ENCODE measurements at places on chromosomes 3 and 15.

DNA sequence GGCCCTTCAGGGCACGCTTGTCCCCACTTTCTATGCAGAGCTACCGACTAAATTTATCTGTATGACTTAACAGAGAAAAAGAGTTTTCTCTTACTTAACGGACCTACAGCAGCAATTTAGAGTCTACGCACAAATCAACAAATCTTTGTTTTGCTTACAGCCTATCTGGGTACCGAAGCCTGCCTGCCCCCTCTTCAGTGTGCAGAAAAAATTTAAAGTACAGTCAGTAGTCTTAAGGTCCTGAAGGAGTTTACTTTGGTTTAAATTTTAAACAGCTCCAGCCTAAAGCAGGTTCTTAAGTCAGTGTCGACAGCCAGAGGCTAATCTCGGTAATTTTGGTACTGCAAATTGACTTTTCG lies 570 bp downstream of the SACM1L start:
- DNase-seq: no peak

DNA sequence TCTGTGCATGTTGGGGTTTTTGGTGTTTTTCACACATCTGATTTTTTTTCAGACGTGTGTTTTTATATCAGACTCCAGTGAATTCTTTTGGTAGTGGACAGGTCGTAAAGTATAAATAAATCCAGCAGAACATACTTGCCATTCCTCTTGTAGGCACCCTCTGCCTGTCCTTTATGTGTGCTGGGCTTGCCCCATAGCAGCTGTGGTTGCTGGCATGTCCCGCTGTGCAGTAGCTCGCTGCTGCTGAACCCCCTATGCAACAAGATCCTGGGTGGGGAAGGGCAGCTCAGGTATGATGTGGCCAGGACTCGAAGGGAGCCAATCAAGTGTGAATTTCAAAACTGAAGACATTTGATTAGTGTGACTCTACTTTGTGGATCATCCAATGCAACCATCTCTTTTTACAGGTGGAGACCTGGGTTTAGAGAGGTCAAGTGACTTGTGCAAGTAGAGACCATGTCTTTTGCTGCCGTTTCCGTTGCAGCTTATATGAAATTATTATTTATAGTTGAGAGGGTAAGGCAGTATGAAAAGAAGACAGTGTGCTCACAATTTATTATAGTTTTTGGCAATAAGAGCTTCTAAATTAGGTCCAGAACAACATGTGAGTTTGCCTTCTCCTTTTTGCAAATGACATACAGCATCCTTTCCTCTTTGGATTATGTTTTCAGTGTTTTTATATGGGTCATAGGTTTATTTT lies 350.8 kb upstream of the C2CD4B start:
- no peak for DNase-seq

- DNase-seq: no peak
Measured at GRCh38 chr15:34628577-34629152, 45.2 kb upstream of the GOLGA8B start.

GRCh38 chr15:88066636-88067330 lies 189.8 kb downstream of the NTRK3 start:
- DNase-seq: no peak

DNA sequence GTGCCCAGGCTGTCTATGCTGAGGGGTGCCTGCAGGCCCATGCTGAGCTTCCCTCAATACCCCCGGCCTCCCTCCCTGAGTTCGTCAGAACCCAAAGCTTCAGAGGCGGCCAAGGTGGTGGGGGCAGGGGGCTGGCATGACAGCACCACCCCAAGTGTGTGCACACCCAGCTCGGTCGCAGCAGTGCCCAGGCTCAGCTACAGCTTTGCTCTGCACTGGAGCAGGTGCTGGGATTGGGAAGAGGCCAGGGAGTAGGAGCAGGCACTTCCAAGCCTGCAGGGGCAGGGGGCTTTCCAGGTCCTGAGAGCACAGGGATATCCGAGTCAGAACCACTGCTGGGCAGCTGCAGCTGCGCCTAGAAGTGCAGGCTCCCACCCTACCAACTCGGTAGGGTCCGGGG lies 283.9 kb downstream of the UBE2E2 start:
- no peak for DNase-seq

DNA sequence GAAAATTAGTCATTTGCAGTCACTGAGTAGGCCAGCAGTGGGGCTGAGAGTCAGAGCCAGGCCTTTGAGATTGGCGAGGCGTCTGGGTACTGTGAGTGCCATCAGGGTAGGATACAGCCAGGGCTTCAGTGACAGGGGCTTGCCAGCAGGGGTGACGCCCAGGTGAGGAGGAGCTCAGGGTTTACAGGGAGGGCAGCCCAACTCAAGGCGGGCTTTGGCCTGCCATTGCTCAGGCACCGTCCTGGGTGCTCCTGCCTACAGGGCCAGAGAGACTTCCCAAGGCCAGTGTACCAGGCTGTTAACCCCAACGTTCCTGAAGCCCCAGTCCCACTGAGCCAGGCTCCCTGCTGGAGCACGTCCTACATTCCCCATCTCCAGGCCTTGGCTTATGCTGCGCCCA lies 152.0 kb downstream of the FBLN2 start:
- DNase-seq: no peak

DNA sequence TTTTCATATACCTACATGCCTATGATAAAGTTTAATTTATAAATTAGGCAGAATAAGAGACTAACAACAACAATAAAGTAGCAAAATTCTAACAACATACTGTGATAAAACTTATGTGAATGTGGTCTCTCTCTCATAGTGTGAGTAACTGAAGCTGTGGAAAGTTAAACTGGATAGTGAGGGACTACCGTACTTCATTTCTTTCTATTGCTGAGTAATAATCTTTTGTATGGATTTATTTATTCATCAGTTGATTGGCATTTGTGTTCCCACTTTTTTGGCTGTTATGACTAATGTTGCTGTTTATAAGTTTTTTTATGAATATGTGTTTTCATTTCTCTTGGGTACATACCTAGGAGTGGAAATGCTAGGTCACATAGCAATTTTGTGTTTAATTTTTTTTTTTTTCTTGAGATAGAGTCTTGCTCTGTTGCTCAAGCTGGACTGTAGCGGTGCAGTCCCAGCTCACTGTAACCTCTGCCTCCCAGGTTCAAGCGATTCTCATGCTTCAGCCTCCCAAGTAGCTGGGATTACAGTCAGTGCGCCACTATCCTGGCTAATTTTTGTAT lies 41.0 kb downstream of the RNF111 start:
- no peak for DNase-seq

- DNase-seq: no peak
Measured at GRCh38 chr3:171959532-171960089, 79.8 kb upstream of the FNDC3B start.

- DNase-seq: no peak
Measured at GRCh38 chr3:152298393-152299248, 29.9 kb downstream of the MBNL1 start.

GRCh38 chr15:72873379-72874233 lies 90.0 kb upstream of the ADPGK start:
- DNase-seq: no peak

DNA sequence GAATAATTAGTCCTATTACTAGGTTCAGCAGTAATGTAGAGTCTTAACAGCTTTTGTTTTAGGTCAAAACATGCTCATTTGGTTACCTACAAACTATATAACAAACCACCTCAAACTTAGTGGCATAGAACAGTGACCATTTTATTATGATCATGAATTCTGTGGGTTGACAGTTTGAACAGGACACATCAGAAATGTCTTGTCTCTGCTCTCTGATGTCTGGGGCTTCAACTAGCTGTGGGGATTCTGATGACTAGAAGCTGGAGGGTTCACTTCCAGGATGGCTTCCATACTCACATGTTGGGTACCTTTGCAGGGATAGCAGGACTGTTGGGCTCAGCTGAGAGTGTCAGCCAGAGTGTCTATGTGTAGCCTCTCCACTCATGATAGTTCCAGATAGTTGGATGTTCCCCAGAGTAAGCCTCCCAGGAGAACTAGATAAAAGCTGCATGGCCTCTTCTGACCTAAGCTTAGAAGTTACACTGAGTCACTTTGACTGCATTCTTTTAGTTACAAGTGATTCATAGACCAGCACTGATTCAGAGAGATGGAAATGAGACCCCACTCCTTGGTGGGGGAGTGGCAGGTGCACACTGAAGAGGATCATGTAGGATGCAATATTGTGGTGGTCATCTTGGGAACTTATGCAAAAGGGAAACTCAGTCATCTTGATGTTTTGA lies 32.6 kb downstream of the PLCL2 start:
- no peak for DNase-seq

DNA sequence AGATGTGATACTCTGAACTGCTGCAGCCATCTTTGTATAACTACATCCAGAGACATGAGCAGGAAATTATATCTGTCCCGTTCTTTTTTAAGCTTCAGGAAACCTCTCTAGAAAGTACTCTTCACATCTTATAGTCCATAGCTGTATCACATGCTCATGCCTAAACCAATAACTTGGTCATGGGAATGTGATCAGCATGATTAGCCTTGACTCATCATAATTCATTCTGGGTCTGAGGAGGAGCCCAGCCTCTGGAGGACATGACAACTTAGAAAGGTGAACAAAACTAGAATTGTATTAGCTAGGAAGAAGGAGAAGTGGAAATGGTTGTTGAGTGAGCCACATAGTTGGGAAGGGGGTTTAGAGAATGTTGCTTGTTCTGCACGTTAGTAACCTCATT lies 12.9 kb downstream of the PPM1L start:
- DNase-seq: no peak

GRCh38 chr3:16975083-16975482 lies 90.3 kb downstream of the PLCL2 start:
- no peak for DNase-seq

- no peak for DNase-seq
Measured at GRCh38 chr3:141413391-141413790, 45.1 kb downstream of the ZBTB38 start.

DNA sequence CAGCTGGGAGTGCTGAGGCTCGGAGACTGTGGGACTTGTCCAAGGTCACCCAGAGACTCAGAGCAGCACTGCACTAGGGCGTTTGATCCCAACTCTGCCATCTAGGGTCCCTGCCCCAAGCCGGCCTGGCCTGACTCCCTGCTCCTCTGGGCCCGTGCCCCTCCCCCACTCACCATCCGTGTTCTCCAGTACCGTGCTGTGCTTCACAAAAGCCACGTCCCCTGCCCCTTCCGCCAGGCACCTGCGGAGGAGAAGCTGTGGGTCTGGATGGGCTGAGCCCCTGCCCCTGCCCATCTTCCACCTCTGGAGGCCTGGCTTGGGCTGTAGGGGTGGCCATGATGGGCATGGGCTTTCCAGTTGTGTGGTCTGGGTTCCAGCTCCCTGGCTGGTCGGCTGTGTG lies 8.4 kb downstream of the MELTF start:
- DNase-seq: no peak

- no peak for DNase-seq
Measured at GRCh38 chr15:39529457-39529856, 51.4 kb upstream of the THBS1 start.

DNA sequence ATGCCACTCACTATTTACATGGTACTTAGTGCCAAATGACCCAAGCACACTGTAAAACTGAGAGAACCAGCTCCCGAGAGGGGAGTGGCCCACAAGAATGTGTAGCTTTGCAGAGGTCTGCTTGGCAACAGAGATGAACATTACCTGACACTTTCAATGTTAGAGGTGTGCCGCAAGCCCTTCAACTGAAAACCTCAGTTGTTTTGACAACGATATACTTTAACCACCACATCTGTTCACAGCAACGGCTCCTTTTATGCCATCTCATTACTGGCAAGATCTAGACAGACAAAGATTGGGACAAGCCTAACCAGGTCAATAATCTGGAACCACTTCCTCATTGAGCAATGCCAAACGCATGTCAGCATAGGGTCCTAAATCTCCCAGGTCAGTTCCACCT lies 23.7 kb downstream of the NEK10 start:
- DNase-seq: no peak

DNA sequence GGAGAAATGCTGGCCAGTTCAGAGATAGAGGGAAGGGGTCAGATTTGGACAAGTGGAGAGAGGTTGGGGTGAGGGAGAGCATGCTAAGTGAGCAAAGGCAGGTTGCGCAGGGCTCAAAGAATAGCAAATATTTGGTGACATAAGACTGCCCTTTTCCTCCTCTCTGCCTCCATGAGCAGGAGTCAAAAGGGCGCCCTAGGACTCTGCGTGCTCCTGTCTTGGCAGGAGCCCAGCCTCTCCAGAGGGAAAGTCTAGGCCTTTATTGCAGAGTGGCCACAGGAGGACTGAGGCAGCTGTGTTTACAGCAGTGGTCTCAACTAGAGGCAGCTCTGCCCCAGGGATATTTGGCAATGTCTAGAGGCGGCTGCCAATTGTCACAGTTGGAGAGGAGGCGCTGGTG lies 165.6 kb downstream of the FAM43A start:
- no peak for DNase-seq

GRCh38 chr3:168933614-168934013 lies 729.9 kb downstream of the MECOM start:
- no peak for DNase-seq

- no peak for DNase-seq
Measured at GRCh38 chr3:72437661-72438406, 410.4 kb downstream of the SHQ1 start.

DNA sequence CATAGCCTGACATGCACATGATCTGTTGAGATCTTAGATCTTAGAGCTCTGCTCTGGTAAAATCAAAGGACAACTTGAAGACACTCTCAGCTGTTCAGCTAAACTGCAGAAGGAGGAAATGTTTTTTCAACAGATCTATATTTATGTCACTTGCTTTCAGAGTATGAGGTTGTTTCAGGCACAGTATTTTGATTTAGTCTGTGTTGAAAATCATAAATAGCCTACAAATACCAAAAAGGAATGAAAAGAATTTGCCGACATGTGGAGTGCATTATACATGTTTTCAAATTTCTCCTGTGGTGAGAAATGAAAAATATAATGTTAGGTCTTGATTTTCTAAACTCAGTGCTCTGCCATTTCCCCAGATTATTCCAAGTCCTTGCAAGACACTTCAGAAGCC lies 1118.4 kb downstream of the TBL1XR1 start:
- no peak for DNase-seq

DNA sequence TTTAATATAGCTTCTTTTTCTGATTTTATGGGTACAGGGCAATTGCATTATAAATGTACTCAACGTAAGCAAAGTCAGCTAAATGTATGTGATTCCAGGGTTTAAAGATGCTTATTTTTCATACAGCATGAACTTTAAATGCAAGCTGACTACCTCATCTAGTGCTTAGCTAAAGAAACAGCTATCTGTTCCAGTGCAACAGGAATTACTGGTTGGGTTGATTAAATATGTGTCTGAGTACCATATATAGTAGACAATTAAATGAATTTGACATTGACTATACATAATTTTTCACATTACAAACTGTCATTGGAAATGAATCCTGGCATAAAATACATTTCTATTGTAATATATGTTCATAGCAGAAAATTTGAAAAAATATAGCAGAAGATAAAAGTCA lies 26.3 kb upstream of the SV2B start:
- DNase-seq: no peak

GRCh38 chr3:140719841-140720614 lies 42.2 kb downstream of the TRIM42 start:
- DNase-seq: no peak

- no peak for DNase-seq
Measured at GRCh38 chr15:93658026-93658816, 569.2 kb upstream of the RGMA start.

- no peak for DNase-seq
Measured at GRCh38 chr15:58352026-58352929, 79.5 kb upstream of the LIPC start.

- DNase-seq: no peak
Measured at GRCh38 chr15:78804391-78804792, 6.9 kb downstream of the ADAMTS7 start.
